SK-N-SH treated with all-trans-retinoic acid at 6 μM for 48 hours (cell line): ENCODE measurements at places on chromosomes 2 and 18.

GRCh38 chr18:79792096-79792987, 5.4 kb upstream of the KCNG2 start:
- no peak for ATAC-seq

DNA sequence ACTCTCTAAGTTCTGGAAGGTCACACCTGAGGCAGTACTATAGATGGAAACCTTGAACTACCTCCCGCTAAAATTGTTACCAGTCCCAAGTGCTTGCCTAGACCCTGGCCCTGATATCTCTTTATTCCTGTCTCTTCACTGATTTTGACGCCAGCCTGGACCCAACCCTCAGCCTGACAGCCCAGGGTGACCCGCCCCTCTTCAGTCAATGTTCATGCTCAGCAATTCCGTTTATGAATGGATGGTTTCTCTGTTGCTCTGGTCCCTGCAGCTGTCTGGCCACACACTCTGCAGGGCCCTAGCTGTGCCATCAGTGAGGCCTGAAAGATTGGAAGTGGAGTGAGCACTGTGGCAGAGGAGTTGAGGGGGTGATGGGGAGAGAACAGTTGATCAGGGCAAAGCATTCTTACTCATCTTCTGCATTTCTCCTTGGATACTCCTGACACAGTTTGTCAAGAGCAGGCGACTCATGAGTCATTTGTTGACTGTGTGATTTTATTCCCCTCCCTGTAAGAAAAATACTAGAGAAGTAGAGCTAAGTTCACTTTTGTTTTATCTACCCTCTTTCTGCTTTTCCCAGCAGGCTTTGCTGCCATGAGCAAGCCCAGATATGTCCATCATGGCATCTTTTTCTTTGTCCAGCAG, 46.0 kb downstream of the NPAS2 start:
- ATAC-seq = peak; percentile 66

DNA sequence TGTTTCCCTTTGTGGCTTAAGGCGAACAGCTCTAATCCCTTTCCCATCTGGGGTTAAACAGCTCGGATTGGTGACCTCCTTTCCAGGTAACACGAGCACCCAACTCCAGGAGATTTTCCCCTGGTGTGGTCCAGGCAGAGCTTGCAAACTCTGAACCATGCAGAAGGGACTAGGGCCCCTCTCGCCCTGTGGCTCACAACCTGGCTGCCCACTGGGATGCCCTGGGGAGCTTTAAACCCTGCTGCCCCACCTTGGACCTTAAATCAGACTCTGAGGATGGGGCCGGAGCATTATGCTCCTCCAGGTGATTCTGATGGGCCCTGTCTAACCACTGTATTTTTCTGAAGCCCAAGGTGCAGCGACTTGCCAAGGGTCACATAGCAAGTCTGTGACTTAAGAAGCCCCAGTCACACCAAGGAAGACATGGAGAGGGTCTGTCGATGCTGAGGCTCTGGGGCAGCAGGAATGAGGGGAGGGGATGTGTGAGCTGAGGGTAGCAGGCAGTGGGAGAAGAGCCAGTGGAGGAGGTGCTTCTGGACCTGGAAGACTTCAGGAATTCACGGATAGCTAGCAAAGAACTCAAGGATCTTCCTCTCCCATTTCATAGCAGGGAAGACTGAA, 5.9 kb downstream of the ARID5A start:
- no peak for ATAC-seq

DNA sequence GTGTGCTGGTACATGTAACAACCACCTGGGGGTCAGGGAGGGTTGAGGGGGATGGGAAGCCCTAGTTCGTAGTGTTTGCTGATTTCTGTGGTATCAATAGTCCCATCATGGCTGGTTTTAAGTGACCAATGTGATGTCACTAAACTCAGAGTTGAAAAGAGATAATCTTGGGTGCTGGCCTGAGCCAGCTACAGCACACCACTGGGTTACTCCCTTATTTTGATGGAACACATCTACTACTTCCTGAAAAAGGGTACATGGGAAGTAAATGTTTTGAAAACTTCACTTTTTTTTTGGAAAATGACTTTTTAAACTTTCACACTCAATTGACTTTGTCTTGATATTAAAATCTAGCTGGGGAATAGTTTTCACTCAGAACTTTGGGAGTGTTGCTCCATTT, 87.0 kb upstream of the CXCR4 start:
- no peak for ATAC-seq
